Activated CD4-positive, CD25-positive, alpha-beta regulatory T cell treated with anti-CD3 and anti-CD28 coated beads, Interleukin-2, amount 50 U/mL, for 16 hours (primary cell): ENCODE measurements at places on chromosomes 3 and 15.

DNA sequence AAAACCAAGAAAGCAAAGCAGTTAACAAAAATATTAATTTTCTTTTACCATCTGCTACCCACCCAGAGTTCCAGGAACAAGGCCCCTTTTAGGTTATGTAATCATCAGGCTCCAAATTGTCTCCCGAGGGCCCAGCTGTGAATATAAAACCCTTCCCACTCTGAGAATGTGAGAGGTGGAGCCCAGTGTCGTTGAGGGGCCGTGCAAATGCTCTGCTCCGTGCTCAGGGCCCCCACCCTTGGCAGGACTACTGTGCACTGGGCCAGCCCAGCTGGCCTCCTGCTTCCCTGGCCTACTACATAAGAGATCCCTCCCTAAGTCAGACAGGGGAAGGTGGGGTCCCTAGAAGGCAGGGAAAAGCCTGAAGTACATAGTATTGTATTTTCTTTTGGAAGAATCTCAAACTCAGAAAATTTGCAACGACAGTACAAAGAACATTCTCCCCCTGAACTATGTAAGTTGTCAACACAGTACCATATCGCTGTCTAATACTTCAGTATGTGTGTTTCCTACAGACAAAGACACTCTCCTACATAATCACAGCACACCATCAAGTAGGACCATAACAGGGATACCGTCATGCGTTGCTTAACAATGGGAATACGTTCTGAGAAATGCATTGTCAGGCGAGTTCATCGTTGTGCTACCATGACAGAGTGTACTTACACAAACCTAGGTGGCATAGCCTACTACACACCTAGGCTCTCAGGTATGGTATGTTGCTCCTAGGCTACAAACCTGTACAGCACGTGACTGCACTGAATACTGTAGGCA is 4.4 kb upstream of the CLEC3B start:
- no peak for DNase-seq

GRCh38 chr3:123816673-123817207 is 67.4 kb downstream of the MYLK start:
- DNase-seq: no peak

- no peak for DNase-seq
Observed at GRCh38 chr3:98892263-98892662, 9.2 kb downstream of the DCBLD2 start.

GRCh38 chr3:139975594-139976365 is 40.8 kb downstream of the CLSTN2 start:
- DNase-seq: no peak

DNA sequence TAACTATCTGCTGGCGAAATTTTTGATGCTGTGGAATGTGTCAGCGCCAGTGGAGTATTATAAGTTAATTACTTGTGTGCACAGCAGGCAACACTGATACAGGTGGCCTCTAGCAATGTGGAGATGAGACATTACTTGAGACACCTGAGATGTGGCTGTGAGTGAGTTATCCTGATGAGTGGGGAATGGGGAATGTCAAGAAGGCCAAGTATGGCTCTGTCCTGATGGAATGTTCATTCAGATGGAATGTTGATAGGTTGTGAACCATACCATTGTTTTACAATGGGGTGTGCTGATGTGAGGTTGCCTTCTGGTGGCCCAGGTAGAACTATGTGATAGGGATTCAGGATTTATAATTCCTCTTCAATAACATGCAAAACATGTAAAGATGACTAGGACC is 404.8 kb downstream of the PTPRG start:
- no peak for DNase-seq

- DNase-seq: no peak
Observed at GRCh38 chr3:16824081-16824696, 60.6 kb upstream of the PLCL2 start.

GRCh38 chr3:181919375-181919774 is 207.7 kb downstream of the SOX2 start:
- DNase-seq: no peak

GRCh38 chr15:69344238-69344637 is 45.5 kb downstream of the PAQR5 start:
- DNase-seq: no peak

DNA sequence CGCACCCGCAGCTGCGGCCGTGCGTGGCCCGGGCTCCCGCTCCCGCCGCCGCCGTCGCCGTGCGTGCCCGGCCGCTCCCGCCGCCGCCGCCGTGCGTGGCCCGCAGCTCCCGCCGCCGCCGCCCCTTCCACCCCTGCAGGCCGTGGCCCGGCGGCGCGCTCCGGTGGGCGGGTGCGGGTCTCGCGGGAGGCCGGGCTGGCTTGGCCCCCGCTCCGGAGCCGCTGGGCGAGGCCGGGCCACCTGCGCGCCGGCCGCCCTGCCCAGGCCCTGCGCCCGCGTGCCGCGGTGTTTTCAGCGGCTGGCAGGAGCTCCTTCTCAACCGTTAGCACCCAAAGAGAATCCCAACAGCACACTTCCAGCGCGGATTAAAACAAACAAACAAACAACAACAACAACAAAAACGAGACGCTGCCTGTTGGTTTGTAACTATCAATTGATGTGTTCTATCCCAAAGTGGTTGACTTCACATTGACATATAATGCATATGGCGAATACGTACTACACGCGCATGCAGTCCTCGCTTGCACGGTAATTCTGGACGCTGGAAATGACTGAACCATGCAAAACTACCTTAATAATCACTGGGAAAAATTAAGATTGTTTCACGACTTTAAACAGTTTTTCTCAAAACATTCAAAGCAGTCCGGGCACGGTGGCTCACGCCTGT is 113.7 kb upstream of the GOLGA8J start:
- no peak for DNase-seq

DNA sequence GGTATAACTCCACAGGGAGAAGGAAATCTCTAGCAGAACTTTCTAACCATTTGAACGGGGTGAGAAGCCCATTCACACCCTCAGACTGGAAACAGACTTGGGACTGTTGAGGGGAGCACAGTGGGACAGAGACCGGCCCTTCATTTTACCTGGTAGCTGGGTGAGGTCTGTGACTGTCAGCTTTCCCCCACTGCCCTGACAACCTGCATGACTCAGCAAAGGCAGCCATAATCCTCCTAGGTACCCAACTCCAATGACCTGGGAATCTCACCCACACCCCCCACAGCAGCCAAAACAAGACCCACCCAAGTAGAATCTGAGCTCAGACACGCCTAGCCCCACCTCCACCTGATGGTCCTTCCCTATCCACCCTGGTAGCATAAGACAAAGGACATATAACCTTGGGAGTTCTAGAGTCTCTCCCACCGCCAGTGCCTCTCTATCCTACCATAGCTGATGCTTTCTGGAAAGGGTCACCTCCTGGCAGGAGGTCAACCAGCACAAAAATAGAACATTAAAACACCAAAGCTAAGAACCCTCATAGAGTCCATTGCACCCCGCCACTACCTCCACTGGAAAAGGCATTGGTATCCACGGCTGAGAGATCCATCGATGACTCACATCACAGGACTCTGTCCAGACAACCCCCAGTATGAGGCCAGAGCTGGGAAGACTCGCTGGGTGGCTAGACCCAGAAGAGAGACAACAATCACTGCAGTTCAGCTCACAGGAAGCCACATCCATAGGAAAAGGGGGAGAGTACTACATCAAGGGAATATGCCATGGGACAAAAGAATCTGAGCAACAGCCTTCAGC is 28.0 kb downstream of the SENP7 start:
- no peak for DNase-seq

DNA sequence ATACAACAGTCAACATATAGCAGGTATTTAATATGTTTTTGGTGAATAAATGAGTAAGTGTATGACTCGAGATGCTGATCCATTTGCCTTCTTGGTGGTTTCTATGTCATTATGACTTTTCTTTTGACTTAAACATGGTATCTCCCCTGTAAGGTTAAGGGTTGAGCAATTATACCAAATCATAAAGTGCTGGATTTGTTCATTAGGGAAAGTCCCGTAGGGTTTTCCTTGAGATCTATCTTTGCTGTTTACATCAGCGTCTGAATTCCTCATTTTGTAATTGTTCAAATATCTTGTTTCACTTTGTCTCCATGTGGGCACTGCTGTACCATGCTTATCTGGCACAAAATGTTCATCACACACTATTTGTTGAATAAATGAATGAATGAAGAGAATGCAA is 562.6 kb downstream of the EDEM1 start:
- DNase-seq: no peak

- no peak for DNase-seq
Observed at GRCh38 chr3:47846880-47847248, 43.9 kb downstream of the DHX30 start.

GRCh38 chr15:68729789-68730411 is 90.8 kb downstream of the ANP32A start:
- DNase-seq: no peak

- DNase-seq: no peak
Observed at GRCh38 chr3:17349093-17349492, 393.3 kb downstream of the TBC1D5 start.

- peak; percentile 37 for DNase-seq
Observed at GRCh38 chr15:34588046-34588674, 4.7 kb upstream of the GOLGA8B start.

DNA sequence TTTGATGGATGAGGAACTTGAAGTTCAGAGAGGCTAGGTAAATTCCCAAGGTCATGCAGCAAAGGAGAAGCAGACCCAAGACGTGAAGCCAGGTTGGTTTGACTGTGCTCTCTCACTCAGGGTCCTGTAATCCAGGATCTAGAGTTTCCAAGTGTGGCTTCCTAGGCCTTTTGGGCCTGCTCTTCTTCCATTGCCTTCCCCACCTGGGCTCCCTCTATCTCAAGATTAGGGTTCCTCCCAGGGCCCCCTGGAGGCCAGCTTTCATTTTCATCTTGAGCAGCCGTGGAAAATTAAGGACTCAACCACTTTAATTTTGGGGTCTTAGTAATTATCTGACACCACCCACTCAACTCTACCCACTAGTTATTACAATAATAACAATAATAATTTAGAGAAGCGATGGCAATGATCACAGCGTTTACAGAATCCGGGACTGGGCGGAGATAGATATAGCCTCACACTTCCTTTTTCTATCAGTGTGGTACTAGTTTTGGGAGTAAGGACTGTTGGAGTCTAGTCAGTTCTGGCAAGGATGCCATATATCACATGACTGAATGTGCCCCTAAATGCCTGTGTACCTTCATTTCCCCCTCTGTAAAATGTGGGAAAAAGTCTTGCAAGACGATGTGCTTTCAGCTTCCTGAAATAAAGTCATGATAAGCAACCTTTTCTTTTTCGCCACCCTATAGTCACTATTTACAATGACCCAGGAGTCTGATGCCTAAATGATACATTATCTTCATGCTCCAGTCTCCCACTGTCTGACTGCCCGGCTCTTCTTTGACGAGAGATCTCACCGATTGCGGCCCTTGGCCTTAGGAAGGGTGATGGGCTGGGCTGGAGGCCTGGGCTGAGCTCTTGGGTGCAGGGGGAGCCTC is 30.2 kb upstream of the MAGEF1 start:
- no peak for DNase-seq

DNA sequence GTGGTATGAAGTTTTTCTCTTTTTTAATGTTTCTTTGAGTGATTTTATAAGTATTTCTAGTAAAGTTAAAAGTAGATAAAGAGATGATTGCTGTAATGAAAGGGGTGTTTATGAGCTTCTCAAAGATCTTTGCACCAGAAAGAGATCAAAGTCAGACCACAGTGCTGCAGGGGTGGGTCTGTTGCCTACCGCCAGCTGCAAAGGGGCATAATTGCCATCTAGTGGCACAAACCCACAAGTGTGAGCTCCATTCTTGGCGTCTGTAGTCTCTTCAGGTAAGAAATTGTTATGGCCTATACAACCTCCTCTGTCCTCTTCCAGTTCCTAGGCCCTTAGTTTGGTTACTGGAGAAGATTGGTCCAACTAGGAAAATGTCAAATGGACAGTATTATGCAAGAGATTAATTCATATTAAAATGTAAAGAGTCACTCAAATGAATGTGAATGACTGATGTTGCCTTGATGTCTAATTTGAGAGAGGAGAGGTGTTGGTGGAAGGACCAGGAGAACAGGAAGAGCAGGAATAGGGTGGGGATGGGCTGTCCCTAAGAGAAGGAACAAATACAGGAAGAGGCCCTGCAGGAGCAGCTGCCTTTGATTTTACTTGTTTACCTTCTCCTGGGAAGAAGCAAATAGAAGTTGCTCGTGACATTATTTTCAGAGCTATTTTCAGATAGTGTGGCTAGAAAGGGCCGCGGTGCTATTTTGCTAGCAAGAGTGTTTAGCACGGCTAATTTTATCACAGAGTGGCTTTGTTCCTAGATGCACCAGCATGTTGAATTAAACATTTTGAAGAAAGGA is 53.0 kb upstream of the GSK3B start:
- DNase-seq: peak; percentile 2

DNA sequence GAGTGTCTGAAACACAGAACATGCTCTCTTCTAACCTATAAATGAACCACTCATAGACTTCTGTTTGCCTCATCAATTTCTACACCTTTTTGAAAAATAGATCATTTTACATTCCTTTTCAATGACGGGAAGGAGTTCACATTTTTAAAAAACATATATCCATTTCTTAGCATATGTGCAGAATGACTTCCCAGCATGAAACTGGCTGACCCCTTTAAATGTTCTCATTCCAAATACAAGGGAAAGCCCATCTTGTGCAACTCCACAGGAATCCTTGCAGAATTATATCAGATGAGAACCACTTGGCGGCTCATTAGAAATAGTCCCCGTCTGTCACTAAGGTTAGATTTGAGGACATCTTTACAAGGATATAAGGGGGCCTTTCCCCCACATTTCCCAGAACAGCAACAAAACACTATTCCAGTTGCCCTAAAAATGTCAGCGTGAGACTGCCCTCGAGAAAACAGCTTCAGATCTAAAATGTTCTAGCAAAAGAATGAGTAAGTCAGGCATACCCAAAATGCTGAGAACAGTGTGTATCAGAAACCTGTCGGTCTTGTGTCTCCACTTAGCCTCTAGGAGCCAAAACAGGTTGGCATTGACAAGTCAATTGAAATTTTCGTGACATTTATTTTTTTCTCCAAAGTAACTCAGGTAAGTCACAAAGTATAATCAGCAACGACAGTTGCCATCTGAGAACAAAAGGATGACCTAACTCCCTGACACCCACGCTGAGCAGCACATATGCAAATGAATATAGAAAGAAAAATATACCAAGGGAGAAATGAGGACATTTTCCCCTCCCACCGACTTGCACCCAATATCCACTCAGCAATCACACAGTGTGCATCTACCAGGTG is 63.1 kb downstream of the FOXP1 start:
- no peak for DNase-seq

DNA sequence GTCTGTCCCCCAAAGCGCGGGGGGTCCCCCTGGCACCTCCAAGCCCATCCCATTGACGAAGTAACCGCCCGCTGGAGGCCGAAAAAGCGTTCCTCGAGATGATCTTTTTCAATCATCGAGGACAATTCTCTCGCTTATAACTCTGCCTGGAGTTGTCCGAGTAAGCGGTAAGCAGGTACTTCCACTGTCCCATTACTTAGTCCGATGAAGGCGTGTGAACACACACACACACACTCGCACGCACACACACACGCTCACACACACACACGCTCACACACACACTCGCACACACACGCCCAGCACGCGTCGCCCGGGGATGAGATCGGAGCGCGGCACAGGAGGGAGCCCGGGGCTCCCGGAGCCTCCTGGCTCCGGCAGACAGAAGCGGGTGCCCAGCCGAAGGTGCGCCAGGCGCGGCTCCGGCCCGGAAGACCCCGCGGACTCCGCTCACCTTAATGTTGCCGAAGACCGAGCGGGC is 430 bp downstream of the SLCO2A1 start:
- DNase-seq: no peak

- no peak for DNase-seq
Observed at GRCh38 chr15:36885771-36886170, 214.6 kb downstream of the MEIS2 start.

GRCh38 chr3:134917631-134918030 is 122.6 kb downstream of the EPHB1 start:
- no peak for DNase-seq
